ENCODE measurements at places on chromosomes 2 and 18. TPM values are rescaled to one million over a fixed set of nuclear protein-coding genes. Genes with fewer than 3 reads are reported as not detected.

Gene ASXL2
- 43.7 TPM for total RNA-seq

- H3K27me3 ChIP-seq, result no peaks in the 10 kb centered on the region
- peaks cover 14% of the 10 kb centered on the region for H3K4me1 ChIP-seq
- no peak overlapping the region for H3K27ac ChIP-seq
- peaks cover 10% of the 10 kb centered on the region for H3K36me3 ChIP-seq
- DNase-seq, result no peak
- no peak overlapping the region for H3K4me3 ChIP-seq
Observed at GRCh38 chr2:8230466-8230865, 451.4 kb upstream of the ID2 start.

- H3K4me1 ChIP-seq, result no peaks in the 10 kb centered on the region
- H3K4me3 ChIP-seq, result no peak overlapping the region
- H3K27ac ChIP-seq, result no peak overlapping the region
- no peak for DNase-seq
- H3K36me3 ChIP-seq, result no peaks in the 10 kb centered on the region
Observed at GRCh38 chr18:4433717-4434116, 21.4 kb downstream of the DLGAP1 start.

GRCh38 chr18:69789794-69790193 is 157.9 kb downstream of the CD226 start:
- no peaks in the 10 kb centered on the region for H3K27me3 ChIP-seq
- H3K4me1 ChIP-seq, result no peaks in the 10 kb centered on the region
- no peak overlapping the region for H3K27ac ChIP-seq
- no peak overlapping the region for H3K4me3 ChIP-seq

Gene CFAP210
- total RNA-seq, result not detected

DNA sequence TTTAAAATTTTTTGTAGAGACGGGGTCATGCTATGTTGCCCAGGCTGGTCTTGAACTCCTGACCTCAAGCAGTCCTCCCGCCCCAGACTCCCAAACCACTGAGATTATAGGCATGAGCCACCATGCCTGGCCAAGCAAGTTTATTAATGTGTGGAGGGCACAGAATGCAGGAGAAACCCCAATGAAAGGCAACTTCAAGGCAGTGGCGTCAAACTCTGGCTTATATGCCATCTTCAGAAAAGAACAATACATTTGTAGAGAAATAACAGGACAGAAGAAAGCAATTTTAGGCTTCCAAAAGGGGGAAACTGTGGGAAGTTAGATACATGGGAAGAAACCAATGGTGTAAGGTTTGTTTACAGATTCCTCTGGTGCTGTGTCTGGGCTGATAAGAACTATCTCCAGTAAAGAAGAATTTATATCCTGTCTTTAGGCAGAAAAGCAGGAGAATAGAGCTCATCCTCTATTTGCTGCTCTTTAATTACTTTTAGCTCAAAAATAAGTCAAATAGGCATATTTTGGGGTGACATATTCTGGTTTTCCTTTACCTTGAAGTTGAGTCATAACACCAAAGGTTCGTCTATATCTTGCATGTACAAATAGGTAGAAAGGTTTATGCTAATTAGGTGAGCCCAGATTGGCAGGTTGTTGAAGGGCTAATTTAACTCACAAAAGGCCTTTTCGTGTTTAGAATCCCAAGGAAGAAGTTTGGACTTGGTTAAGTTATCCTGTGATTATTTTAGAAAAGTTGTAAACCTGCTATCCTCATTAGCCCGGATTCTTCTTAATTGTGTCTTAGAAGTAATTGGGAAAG is 26.0 kb upstream of the TMEM214 start:
- no peak overlapping the region for H3K4me3 ChIP-seq
- no peak overlapping the region for H3K27ac ChIP-seq
- peaks cover 7% of the 10 kb centered on the region for H3K4me1 ChIP-seq
- no peak for DNase-seq
- H3K27me3 ChIP-seq, result peaks cover 25% of the 10 kb centered on the region

GRCh38 chr18:24543795-24544498 is 83.5 kb downstream of the HRH4 start:
- no peak for DNase-seq
- H3K27me3 ChIP-seq, result peaks cover 4% of the 10 kb centered on the region
- no peaks in the 10 kb centered on the region for H3K4me1 ChIP-seq
- H3K27ac ChIP-seq, result no peak overlapping the region
- H3K36me3 ChIP-seq, result no peaks in the 10 kb centered on the region

DNA sequence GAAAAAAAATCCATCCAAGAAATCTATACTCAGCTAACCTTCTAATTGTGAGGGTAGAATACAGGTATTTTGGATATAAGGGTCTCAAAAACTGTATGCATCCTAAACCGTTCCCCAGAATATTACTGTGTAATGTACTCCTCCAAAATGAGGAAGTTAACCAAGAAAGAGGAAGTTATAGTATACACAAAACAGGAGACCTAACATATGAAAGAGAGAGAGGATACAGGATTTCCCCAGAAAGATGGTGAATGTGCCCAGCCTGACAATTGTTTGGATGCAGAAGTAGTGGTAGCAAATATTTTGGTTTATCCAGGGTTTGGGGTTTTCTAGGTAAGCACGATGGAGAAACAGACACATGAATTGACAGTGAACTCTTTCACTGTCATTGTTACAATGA is 50.6 kb downstream of the GALNT3 start:
- H3K36me3 ChIP-seq, result peaks cover 34% of the 10 kb centered on the region
- H3K27me3 ChIP-seq, result no peaks in the 10 kb centered on the region
- DNase-seq, result no peak
- peaks cover 3% of the 10 kb centered on the region for H3K4me1 ChIP-seq
- no peak overlapping the region for H3K27ac ChIP-seq
- no peak overlapping the region for H3K4me3 ChIP-seq

Gene METTL4
- 23.7 TPM for total RNA-seq

GRCh38 chr18:27413495-27414401 is 228.6 kb upstream of the CHST9 start:
- no peak for DNase-seq
- no peaks in the 10 kb centered on the region for H3K4me1 ChIP-seq
- H3K36me3 ChIP-seq, result no peaks in the 10 kb centered on the region
- no peak overlapping the region for H3K4me3 ChIP-seq
- no peak overlapping the region for H3K27ac ChIP-seq

DNA sequence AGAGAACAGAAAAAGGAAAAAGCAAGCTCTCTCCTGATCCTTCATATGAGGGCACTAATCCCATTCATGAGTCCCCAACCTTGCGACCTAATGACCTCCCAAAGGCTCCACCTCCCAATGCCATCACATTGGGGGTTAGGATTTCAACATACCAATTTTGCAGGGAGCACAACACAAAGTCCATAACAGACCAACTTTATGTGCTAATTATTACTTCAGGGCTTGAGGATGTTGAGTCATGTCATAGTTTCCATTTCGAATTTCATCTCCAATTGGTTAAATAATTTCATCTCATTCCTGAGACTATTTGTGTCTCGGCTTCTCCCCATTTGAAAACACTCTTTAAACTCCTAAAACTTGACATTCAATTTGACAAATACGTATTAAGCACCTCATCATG is 69.9 kb upstream of the KLF7 start:
- no peaks in the 10 kb centered on the region for H3K27me3 ChIP-seq
- H3K36me3 ChIP-seq, result peaks cover 2% of the 10 kb centered on the region
- H3K4me3 ChIP-seq, result no peak overlapping the region
- no peak overlapping the region for H3K27ac ChIP-seq
- no peak for DNase-seq
- peaks cover 14% of the 10 kb centered on the region for H3K4me1 ChIP-seq

GRCh38 chr2:217113491-217113890 is 253.6 kb upstream of the TNP1 start:
- H3K27me3 ChIP-seq, result peaks cover 15% of the 10 kb centered on the region
- no peak for DNase-seq
- no peak overlapping the region for H3K4me3 ChIP-seq
- H3K27ac ChIP-seq, result no peak overlapping the region
- H3K4me1 ChIP-seq, result peaks cover 3% of the 10 kb centered on the region
- H3K36me3 ChIP-seq, result no peaks in the 10 kb centered on the region

- no peak overlapping the region for H3K27ac ChIP-seq
- H3K36me3 ChIP-seq, result no peaks in the 10 kb centered on the region
- H3K4me3 ChIP-seq, result no peak overlapping the region
- H3K27me3 ChIP-seq, result peaks cover 1% of the 10 kb centered on the region
Observed at GRCh38 chr2:118882693-118883336, 35.4 kb upstream of the EN1 start.

DNA sequence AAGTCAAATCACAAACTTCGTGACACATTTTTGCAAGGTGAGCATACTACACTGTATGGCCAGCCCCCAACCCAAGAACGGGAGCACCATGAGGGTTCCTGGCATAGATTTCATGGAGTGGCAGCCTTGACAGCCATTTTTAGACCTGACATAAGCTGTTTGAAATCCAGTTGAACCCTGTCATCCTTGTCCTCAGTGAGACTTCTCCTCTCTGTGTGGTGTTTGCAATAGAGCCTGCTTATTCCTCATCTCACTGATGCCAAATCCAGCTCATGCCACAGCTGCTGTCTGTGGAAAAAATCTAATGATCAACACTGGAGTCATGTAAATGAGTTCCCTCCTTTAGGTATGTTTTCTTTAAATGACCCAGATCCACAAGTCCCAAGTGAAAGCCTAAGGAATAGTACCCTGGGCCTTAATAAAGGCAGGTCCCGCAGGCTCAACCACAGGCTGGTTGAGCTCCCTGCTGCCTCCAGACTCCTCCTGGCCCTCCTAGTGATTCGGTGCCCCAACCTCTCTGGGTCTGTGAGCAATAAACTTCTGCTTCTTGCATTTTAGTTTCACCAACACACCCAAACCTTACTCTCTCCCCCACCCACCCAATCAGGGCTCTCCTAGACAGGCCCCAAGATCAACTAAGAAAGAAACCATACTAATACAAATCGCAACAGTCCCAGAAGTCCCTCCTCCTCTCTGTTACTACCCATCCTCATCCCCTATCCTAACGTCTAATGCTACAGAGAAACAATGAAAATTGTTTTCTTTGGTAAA is 8.4 kb upstream of the CREG2 start:
- peaks cover 27% of the 10 kb centered on the region for H3K27me3 ChIP-seq
- H3K4me3 ChIP-seq, result no peak overlapping the region
- no peak for DNase-seq
- no peaks in the 10 kb centered on the region for H3K36me3 ChIP-seq

DNA sequence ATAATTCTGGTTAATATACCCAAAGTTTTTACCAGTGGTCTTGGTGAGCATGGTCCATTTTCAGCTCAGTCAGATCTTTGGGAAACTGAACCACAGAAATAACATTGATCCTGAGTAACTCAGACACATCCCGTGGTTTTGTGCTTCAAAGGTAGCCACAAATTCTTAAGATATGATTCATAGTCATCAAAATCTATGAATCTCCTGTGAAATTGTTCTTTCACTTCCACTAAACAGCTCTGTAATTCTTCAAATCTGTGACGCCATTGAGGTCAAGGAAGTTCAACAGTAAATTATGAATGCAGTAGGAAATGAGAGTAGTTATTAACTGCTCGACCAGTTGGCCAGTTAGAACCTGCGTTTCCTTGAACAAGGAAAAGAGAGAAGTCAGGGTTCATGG is 147.3 kb downstream of the IRS1 start:
- no peak overlapping the region for H3K4me3 ChIP-seq
- peak overlapping the region; percentile 4 for H3K27ac ChIP-seq

DNA sequence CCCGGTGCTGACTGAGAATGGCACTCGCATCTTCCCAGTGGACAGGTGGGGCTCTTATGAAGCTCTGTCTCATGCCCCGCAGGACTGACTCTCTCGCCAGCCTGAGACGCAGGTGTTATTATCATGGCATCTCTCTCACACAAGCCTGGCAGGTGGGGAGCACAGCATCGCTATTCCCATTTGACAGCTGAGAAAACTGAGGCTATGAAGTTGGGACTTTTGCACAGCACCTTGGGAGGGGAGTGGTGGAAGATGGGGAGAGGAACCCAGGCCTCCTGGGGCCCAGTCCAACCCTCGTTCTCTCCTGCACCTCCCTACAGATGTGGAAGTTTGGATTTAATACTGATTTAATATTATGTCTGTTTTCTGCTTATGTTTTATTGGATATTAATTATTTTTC is 9.0 kb upstream of the NTSR2 start:
- H3K4me1 ChIP-seq, result peaks cover 4% of the 10 kb centered on the region
- no peak overlapping the region for H3K27ac ChIP-seq
- peaks cover 42% of the 10 kb centered on the region for H3K27me3 ChIP-seq
- H3K4me3 ChIP-seq, result no peak overlapping the region
- DNase-seq, result no peak

DNA sequence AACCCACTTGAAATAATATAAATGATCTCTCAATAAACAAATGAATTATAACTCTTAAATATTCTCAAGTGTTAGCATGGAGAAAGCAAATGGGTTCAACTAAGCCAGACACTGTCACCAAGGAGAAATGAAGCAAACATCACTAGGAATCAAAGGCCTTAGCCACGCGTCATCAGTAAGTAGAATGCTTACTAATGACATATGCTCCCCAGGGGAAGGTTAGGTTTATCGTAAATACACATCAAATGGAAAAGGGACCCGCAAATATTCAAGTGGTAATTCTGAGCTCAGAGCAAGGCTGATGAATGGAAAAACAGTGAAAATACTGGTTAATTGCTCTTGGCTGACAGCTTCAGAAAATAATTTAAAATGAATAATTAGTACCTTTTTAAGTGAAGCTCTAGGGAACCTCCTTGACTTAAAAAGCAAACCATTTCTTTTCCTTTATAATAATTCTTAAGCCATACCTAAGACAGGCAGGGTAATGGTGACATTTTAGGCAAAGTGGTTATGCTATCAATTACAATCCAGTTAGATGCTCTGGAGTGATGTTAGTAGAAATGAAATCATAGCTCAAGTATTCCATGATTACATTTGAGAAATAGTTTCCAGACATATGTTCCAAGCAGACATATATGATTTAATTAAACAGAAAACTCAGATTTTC is 101.5 kb downstream of the ALPK2 start:
- no peak overlapping the region for H3K27ac ChIP-seq
- no peak for DNase-seq
- peaks cover 22% of the 10 kb centered on the region for H3K27me3 ChIP-seq
- no peak overlapping the region for H3K4me3 ChIP-seq
- H3K4me1 ChIP-seq, result peaks cover 4% of the 10 kb centered on the region

DNA sequence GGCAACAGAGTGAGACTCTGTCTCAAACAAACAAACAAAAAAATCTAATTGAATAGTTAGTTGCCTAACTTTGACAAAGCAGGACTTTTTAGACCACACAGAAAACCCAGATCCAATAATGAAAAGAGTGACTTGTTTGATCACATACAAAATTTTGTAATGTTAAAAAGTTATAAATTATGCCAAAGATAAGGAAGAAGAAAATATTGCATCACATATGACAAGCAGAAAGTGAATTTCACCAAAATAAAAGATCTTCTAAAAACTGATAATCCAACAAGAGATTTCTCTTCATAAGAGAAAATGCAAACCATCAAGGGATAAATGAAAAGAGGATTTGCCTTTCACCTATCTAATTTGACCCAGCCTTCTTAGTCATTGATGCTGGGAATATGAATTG is 2.8 kb upstream of the RMP24 start:
- peak overlapping the region; percentile 15 for H3K4me3 ChIP-seq
- H3K4me1 ChIP-seq, result peaks cover 39% of the 10 kb centered on the region
- no peak overlapping the region for H3K27ac ChIP-seq

- H3K27me3 ChIP-seq, result no peaks in the 10 kb centered on the region
- no peak overlapping the region for H3K4me3 ChIP-seq
- no peak overlapping the region for H3K27ac ChIP-seq
Observed at GRCh38 chr2:98702858-98703620, 27.9 kb downstream of the MGAT4A start.
